ENCODE measurements at places on chromosomes 16 and 17.

DNA sequence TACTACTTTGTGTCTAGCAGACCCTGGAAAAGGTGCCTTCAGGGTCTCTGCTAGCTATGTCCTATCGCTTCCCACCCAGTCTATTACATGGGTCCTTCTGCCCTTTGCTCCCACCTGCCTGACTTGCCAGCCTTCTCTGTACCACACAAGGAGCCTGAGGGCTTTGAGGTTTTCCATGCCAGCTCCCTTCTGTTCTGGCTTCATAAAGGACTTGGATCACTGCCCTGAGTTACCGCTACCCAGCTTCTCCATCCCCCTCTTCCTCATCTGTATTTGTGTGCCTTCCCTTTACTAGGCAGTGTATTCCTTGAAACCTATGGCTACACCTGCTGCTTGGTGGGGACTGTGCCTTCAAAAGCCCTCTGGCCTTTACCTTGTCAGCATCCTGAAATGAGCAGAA, 19.6 kb upstream of the LLGL1 start:
- DNase-seq: no peak

DNA sequence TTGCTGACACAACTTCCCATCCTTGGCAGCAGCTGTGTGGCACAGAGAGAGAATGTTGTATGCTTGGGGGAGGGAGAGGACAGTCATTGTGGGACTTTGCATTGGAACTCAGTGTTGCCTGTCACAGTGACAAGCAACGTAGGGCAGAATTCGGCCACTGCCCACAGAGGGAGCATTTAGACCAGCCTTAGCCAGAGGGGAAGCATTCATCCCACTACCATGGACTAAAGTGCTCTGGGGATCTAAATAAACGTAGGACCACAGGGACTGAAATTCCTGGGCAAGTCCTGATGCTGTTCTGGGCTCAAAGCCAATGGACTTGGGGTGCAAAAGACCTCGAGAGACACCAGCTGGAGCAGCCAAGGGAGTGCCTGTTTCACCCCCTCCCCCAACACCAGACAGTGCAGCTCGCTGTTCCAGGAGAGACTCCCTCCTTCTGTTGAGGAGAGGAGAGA, 44.9 kb downstream of the ABCA8 start:
- no peak for DNase-seq

DNA sequence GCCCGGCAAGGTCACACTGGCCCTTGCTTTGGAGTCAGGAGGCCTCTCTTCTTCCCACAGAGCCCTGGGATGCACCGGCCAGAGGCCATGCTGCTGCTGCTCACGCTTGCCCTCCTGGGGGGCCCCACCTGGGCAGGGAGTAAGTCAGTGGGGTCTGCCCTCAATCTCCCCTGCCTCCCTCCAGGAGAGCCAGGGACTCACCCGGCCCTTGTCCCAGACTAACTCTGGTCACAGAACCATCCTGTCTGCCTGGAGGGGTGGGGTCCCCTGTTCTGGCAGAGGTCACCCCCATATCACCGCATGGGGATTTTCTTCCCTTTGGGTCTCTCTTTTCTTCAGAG, 222 bp downstream of the ZG16B start:
- no peak for DNase-seq

GRCh38 chr17:3924512-3925350, 8.5 kb upstream of the P2RX1 start:
- DNase-seq: no peak

GRCh38 chr17:61247439-61247838, 152.2 kb upstream of the TBX2 start:
- DNase-seq: no peak

- no peak for DNase-seq
Measured at GRCh38 chr17:77549726-77550366, 408.7 kb upstream of the TNRC6C start.

GRCh38 chr17:18179804-18180203, 3.8 kb upstream of the ALKBH5 start:
- no peak for DNase-seq

GRCh38 chr16:55323637-55324271, at the start of gene IRX6:
Gene IRX6 (plus strand): TSS chr16:55324203. CDS start chr16:55325092, 889 bp downstream.
- DNase-seq: no peak

- DNase-seq: peak; percentile 15
Measured at GRCh38 chr16:56451753-56452689, 667 bp downstream of the OGFOD1 start.

DNA sequence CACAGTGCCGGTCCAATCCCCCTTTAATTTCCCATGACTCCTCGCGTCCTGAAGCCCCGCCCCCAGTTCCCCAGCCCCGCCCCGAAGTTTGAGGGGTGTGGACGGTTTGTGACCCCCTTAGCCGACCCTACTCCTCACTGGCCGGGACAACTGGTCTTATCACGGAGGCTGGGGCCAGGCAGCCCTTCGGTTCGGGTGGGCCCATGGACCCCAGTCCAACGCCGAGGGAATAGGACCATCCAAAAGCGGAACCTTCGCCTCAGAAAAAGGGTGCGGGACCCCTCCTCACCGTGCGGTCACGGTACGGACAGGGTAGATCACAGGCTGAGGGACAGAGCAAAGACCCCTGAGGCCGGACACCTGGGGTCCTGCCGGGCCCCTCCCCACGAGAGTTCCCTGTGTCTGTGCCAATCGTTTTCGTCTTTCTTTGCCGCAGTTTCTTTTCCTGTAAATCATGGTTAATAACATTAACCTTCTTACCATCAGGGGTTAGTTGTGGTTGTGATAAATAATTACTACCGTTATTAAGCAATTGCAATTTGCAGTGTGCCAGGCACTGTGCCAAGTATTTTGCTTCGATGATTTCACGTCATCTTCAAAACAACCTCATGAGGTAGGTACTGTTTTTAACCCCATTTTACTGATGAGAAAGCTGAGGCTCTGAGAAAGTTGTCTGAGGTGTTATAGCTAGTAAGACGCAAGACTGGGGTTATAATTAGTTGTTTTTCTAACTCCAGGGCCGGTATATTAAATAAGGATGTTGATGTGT, 543 bp downstream of the TMUB2 start:
- peak; percentile 77 for DNase-seq

DNA sequence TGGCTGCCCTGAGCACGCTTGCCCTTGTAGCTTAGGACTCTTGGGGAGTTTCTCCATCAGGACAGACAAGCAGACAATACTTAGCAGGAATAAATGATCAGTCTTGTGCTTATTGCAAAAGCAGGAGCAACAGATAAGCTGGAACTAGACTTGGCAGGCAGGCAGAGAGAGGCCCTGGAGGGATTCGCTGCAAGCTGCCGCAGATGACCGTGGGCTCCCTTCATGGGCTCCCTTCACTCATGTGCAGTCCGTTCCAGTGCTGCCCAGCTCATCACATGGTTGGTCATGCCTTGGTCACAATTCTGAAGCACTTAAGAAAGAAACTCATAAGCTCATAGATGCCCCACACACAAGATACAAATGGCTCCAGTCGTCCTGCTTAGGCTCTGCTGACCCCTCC, 2.4 kb upstream of the SLC5A10 start:
- DNase-seq: no peak

- peak; percentile 75 for DNase-seq
Measured at GRCh38 chr16:30183233-30184095, at the start of gene CORO1A. Gene CORO1A (plus strand): TSS chr16:30183602. CDS start chr16:30185210, 1,608 bp downstream.

DNA sequence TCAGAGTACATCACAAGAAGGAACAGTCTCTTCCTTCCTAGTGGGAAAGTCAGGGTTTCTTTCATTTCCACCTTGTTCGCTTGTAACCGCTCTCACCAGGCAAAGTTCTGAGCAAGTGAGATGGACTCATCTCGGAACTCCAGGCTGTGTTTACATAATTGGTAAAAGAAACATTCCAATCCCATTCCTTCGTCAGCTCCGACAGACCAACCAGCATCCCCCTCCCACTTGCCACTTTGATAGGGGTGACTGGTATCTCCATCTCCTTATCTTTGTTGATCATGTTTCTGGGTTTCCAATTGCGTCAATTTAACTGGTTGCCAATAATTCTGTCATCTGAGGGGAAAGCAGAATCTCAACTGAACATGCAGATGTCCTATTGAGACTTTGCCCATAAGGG, 36.8 kb upstream of the LYRM9 start:
- DNase-seq: no peak

- DNase-seq: peak; percentile 44
Measured at GRCh38 chr17:73952480-73953205, 250.8 kb upstream of the RPL38 start.

GRCh38 chr16:1182316-1182671, 29.4 kb downstream of the CACNA1H start:
- no peak for DNase-seq

DNA sequence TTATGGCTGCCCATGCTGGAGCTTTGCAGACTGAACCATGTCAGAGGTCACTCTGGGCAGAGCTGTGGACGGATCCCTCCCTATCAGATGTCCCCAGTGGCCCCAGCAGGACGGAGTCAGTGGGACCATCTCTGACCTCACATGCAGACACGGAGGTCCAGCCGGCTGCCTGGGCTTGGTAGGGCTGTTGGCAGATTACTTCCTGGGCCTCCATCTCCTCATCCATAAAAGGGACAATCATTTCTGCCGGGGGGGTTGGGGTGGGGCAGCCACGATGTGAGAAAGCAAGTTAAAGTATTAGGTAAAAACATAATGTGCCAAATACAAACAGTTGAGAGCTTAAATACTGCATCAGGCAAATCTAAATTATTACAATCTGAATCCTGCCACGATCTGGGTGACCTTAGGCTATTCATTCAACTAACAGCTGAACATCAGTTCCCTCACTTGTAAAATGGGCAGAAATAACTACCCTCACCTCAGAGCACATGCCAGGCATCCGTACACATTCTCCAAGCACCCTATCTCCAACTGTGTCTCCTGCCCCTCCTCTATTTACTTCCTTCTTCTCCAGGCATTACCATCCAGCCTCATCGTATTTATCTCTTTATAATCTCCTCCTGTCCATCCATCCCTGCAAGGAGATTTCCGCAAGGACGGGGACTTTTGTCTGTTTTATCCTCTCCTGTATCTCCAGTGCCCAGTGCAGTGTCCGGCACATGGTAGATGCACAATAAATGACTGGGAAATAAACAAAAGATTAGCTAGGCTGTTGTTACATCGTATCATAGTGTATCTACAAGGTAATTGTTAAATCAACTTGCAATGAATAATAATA, 192.3 kb upstream of the FOXF1 start:
- no peak for DNase-seq

GRCh38 chr17:29445844-29446243, 55.7 kb downstream of the TAOK1 start:
- no peak for DNase-seq

DNA sequence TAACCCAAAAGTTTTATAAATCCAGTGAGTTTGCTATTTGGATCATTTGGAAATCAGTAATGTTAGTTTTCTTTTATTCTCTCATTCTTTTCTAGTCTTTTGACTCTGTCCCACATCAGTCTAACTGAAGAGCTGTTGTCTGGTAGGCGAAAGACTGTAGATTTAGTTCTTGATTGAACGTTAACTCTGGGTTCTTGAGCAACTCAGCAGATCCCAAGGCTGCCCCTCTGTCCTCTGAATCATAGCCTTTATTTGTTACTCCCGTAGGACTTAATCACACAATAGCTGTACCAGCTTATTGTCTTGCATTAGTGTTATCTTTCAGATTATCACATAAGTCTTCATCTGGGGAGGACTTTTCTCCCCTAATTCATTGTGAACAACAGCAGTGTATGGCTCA, 119.3 kb upstream of the TOM1L1 start:
- no peak for DNase-seq

GRCh38 chr16:49574826-49575225, 201.2 kb downstream of the C16orf78 start:
- DNase-seq: no peak

DNA sequence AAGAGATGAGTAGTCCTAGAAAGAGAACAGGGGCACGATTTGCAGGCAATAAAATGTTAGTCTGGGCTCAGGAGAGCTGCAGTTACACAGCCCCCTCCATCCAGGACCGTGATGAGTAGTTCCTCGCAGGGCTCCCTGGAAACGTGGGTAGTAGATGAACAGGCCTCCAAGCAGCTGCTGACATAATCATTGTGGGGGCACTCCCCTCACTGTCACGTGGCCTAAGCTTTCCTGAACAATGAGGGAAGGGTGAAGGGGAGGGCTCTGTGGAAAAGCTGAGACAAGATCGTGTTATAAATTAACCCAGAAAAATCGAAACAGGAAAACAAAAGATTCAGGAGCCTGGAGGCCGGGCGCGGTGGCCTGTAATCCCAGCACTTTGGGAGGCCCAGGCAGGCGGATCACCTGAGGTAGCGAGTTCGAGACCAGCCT, 1.3 kb upstream of the PER1 start:
- no peak for DNase-seq

DNA sequence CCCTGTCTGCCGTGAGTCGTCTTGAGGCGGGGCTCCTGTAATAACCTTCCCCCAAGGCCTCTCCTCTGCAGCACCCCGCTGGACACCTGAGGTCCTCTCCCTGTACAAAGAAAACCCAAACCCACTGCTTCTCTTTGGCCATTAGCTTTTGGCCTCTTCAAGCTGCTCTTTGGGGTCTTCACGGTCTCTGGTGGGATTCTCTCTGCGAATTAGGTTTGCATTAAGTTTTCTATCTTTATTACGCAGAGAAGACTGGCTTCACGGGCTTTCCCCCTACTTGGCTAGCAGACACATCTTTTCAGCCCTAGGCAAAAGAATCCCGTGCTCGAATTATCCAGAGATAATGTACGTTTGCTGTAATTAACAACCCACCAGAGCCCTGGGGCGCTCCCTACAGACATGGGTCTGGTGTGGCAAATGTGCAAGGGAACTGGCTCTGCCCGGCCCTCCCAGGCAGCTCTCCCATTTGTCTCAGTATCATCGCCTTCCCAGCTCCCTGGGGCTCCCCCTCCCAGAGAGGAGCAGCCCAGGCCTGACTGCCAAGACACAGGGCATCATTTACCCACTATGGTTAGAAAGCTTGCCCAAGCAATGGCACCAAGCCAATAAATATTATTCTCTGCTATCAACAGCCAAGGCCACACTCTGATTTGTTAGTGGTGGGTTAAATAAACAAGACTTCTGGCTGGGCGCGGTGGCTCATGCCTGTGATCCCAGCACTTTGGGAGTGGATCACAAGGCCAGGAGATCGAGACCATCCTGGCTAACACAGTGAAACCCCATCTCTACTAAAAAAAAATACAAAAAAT, 24.7 kb upstream of the KLHDC4 start:
- no peak for DNase-seq

DNA sequence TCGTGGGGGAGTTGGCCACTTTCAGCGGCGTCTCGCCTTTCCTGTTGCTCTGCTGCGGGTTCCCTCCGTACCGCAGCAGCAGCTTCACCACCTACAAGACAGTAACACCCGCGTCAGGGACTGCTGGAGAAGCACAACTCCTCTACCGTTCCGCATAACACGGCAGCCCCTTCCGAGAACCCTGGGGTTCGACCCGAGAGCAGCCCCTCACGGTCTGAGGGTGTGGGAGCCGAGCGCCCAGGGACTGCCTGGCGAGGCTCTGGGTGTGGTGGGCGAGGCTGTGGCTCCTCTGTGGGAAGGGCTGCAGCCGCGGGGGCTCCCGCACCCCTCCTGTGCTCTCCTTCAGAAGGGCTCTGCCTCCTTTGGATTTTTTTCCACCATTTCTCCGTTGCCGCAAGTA, 68.6 kb downstream of the ZNF778 start:
- no peak for DNase-seq
